ENCODE measurements at places on chromosomes 12 and 14. TPM values are rescaled to one million over a fixed set of nuclear protein-coding genes. Genes with fewer than 3 reads are reported as not detected.

DNA sequence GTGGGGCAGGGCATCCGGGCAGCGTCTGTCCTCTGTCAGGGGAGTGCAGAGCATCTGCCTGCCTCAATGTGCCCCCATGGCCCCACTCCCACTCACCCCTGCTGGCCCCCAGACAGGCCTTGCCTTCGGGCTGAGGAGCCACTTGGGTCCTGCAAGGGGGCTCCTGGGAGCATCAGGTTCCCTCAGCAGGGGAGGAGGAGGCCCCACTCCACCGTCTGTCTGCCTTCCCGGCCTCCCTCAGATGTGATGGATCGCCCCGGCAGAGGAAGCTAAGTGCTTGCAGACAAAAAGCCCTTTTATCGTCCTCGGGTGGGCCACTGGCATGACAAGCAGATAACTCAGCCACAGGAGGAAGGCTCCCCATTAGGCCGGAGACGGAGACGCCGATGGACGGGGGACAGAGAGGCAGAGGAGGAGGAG is 35.1 kb downstream of the NCOR2 start:
- DNase-seq: no peak

GRCh38 chr12:77058740-77059139 is 6.6 kb downstream of the E2F7 start:
- peak; percentile 33 for DNase-seq

DNA sequence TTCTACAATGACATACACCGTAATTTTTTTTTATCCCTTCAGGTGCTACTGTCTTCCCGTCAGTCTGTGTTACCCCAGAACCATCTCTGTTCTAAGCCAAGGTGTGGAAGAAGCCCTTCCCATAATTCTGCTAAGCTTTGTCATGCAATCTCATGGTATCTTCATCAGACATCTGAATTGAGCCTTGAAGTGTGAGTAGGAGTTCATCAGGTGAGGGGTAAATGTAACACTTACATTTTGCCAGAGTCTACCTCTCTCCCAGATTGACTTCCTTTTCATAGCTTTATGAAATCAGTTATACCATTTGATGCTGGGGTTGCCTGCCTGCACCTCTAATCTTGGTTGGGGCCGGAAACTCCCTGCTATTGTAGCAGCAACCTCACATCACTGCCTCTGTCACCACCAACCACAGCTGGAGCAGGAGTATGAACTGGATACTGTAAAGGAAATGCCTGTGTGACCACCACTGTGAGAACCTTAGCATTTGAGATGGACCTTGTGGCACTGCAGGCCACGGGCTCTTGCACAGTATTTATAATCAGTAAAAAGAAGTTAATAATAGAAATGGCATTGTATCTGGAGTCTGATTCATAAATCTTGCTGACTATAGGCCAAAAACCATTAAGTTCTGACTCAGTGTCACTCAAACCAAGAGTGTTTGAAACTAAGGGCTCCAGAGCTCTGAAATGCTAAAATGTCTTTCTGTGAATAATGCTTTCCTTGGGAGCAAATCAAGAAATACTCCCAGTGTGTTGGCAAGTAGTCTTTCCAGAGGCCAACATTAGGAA is 58.7 kb upstream of the STK38L start:
- peak; percentile 95 for DNase-seq

DNA sequence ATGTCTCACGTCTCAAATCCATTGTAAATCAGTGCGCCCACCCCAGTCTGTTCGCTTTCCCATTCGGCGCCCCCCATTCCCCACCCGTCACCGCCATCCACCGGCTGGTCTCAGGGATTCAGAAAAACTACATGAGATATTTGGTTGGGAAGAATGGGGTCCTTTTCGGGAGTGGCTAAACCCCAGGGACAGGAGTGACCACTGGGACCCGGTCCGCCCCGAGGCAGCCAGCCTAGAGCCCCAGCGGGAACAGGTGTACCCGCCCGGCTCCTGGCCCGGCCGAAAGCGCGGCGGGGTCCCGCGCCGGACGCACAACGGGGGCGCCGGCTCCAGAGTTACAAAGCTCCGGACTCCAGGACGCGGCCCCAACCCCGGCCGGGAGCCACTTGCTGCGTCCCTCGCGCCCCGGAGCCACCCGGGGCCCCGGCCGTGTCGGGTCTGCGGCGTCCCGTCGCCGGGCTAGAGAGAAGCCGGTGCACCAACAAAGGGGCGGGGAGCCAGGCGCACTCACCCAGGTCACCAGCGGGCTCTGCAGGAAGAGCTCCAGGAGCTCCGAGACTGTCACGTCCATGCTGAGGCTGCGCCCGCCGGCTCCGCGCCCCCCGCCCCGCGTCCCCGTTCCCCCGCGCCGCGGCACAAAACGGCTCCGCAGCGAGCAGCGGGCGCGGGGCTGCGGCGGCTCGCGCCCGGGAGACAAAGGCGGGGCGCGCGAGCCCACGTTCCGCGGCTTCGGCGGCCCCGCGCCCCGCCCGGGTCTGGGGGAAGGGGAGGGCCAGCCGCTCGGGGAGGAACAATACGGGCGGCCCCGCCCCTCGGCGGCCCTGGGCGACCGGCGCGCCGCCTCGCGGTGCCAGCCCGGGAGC is at the start of gene CCDC88C:
Gene CCDC88C (minus strand): TSS at position 701 of the 863 bp plus-strand sequence. CDS start 130 bp downstream, at position 571.
- DNase-seq: no peak

DNA sequence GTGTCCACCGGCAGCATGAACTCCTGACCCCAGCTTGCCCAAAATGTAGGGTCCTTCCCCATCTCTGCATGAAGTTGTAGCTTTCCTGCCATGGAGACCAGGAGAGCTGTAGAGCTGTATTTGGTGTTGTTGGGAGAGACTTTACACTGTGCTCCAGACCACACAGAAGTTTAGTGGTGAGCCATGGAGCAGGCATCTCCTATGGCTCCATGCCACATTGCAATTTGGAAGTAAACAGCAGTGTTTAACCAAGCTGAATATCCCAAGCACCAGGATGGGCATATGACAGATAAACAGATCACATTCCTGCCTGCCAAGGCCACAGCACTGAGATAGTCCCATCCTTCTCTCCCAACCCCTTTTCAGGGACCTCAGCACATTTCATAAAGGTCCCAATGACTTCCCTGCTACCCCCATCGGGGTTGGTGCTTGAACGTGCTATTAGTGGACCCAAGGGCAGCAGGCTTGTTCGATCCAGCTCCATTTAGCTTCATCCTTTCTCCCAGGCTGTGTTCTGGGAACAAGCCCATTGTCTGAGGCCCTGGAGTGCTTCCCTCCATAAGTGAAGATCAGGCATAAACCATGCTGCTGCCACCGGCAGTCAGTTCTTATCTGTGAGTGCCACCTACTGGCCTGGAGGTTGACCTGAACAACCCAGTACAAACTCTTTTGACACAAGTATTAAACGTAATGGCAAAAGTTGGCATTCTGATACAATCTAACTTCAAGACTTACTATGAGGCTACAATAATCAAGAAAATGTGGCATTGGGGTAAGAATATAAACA is 172.3 kb upstream of the ATXN7L3B start:
- peak; percentile 66 for DNase-seq

The FAR2 gene
- 22.5 TPM for total RNA-seq

The CISTR gene
- total RNA-seq: not detected

The TAS2R19 gene
- total RNA-seq: 6.3 TPM

- peak; percentile 72 for DNase-seq
These were observed 67.6 kb upstream of the KTN1 start for GRCh38 chr14:55512421-55512820.

DNA sequence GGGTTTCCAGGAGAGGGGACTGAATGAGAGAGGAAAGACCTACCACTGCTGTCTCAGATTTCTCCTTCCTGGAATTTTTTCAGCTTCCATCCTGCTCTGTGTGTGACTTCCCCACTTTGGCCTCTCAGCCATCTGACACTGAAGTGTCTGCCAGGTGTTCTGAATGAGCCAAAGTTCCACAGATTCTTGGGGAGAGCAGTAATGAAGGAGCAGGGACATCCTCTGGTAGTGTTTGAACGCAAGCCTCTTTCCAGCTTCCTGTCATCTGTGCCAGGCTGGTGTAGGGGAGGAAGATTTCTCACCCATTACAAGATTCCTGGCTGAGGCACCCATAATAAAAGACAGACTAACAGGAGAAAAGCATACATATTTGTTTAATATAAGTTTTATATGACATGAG is 141.7 kb upstream of the NRXN3 start:
- DNase-seq: no peak

DNA sequence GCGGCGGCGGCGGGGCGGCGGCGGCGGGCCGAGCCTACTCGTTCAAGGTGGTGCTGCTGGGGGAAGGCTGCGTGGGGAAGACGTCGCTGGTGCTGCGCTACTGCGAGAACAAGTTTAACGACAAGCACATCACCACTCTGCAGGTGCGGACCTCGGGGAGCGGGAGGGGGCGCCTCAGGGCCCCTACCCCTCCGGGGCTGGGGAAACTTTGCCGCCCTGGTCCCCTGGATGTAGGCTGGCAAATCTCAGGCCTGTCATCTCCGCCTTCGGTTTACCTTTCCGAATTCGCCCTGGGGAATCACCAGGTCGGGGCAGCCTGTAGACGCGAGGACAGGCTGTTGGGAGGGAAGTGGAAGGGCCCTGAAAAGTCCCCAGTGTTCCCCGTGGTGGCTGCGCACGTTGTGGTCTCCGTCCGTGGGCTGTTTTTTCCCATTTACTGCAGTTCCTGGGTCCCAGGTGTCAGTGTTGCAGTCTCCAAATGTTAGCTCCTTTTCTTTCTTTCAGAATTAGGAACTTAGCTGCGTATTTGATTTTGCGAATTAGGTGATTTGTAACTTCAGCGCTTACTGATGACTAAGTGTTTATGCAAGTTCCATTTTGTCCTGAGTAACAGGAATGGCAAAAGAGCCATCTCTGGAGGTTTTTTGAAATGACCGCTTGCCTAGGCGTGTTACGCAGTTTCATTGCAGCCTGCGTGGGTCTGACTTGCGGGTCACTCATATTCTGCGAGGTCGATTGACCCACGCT is 656 bp downstream of the RAB21 start:
- DNase-seq: peak; percentile 68

GRCh38 chr14:56055511-56055910 is 62.7 kb upstream of the PELI2 start:
- no peak for DNase-seq

DNA sequence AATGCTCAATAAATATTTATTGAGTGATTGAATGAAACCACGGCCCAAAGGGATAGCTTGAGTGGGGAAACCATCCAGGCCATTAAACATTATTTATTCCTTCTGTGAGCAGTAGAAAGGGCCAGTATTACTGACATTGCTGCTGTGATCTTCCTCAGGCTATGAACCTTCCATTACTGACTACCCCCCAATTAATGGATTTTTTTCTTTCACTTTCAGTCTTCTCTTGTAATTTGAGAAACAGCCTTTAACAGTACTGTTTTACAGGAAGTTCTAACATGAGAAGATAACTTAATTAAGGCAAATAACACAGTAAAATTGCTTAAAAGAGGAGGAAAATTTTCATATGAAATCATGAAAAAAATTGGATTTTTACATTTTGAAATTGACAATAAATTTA is 629.5 kb downstream of the TRHDE start:
- no peak for DNase-seq

GRCh38 chr14:97180304-97181200 is 383.4 kb downstream of the VRK1 start:
- no peak for DNase-seq

The HOXC4 gene
- 0.36 TPM for total RNA-seq

DNA sequence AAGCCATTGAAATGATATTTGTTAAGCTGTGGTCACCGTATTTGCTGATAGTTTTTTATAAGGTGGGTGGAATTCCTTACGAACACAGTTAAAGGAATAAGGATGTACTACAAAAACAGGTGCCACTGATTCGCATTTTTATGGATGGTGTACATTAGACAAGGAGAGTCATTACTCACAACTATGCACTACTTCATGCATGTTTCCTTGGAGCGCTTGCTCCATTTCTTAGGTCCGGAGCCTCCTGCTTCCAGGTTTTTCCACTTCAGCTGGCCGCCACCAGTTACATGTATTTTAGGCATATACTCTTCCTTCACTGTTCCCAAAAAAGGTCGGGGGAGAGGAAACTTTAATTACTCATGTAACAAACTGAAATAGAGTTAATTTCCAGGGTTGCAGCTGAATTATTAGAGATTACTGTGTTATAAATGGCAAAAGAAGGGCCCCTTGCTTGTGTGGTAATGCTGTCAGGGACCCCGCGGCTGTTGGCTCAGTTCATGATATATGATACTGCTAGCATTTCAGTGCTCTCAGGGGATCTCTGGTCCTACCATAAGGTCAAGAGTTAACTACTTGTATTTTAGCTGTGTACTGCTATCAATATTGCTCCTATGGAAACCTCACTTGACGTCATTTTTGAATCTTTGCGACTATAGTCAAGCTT is 454.7 kb downstream of the NPAS3 start:
- DNase-seq: no peak

GRCh38 chr12:47722941-47723631 is 2.2 kb downstream of the ENDOU start:
- DNase-seq: no peak

DNA sequence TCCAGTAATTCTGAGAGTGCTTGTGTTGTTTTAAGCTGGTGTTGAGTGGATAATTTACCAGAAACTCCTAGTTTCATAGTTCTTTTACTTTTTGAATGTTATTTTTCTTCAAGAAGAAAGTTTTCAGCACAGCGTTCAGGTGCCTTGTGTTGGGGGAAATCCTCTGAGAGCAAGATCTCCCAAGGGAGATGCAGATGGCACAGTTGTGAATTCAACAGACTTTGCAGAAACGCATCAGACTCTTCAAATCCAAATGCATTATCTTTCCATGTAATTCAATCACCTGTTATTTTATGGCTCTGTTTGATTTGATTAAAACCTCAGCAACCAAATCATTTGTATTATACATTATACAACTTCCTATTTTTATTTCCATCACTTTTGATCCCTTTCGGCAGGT is 439.9 kb downstream of the EGLN3 start:
- no peak for DNase-seq

DNA sequence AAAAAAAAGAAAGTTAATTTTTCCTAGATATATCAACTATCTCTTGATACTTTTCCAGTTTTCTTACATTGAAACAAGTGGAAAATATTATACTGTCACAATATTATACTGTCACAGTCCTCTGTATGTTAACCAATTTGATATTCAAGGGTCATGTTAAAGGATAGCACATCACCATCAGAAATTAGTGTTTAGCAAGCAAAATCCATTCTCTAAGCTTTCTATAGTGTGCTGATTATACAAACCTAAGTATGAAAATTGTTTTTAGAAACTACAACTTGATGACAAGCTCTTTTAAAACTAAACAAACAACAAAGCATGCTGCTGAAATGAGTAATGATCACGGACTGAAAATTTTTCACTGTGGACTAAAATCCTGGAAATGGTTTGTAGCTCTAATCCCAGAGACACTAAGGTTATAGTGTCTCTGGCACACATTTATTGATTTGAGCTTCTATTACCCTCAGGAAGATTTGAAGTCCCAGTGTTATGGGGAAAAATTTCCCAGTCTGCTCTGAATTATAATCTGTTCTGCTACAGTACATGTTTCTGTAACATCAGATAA is 9.7 kb downstream of the SPTSSA start:
- no peak for DNase-seq

DNA sequence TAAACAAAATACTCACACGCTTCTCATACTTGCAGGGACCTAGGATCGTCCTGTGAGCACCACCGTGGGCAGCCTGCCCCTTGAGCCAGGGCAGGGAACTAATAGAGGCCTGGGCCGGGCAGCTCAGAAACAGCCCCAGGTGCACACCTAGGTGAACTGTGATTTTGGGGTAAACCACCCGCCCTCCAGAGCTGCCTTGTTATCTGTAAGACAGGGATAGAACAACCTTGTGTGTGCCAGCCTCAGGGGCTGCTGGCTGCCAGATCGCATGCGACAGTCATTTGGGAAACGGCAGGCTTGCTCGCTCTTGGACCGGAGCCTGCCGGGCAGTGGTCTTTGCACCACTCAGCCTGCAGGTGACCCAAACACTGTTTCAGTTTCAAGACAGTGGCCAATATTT is 86.8 kb downstream of the ADGRD1 start:
- no peak for DNase-seq
